ENCODE measurements at places on chromosomes 6 and 20.

DNA sequence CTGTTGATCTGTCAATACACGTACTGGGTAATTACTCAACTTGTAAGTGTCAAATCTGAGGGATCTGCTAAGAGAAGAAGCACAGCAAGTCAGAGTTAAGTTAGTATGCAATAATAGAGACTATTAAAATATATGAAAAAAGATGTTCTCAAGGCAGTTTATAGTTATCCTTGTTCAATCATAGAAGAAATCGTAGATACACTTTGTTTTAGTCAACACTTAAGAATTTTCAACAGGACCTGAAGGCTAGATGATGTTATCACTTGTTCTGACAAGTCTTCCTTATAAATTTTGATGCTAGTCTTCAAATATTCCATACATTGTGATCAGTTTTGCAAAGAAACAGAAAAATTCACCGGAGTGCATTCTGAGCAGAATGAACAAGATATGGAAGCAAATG lies 91.1 kb upstream of the KCNQ5 start:
- DNase-seq: no peak

- no peak for DNase-seq
Measured at GRCh38 chr6:57159127-57159526, 13.0 kb upstream of the BAG2 start.

GRCh38 chr20:60269573-60270162 lies 311.4 kb downstream of the CDH26 start:
- DNase-seq: no peak

DNA sequence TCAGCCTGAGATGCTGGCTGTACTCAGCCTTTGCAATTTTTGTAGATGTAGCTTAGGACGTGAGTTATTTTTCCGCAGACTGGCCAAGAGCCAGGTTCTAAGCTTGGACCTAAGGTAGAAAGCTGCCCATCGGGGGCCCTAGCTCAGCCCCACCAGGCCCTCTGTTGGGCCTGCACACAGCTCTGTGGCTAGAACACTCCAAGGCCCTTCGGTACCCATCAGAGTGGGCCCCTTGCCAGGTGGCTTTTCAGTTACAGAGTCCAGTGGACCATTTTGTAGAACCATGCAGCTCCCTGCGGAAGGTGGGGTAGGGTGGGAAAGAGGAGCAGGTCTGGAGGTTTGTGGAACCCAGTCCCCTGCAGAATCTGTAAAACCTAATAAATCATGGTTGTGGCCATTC lies 22.6 kb downstream of the UCKL1 start:
- no peak for DNase-seq

GRCh38 chr6:144678844-144679243 lies 393.7 kb downstream of the UTRN start:
- DNase-seq: no peak

- DNase-seq: no peak
Measured at GRCh38 chr6:157060440-157060952, 262.8 kb downstream of the TMEM242 start.

- DNase-seq: no peak
Measured at GRCh38 chr20:44167736-44168135, 19.3 kb downstream of the JPH2 start.

- DNase-seq: no peak
Measured at GRCh38 chr6:166950443-166950821, 5.9 kb downstream of the RNASET2 start.

DNA sequence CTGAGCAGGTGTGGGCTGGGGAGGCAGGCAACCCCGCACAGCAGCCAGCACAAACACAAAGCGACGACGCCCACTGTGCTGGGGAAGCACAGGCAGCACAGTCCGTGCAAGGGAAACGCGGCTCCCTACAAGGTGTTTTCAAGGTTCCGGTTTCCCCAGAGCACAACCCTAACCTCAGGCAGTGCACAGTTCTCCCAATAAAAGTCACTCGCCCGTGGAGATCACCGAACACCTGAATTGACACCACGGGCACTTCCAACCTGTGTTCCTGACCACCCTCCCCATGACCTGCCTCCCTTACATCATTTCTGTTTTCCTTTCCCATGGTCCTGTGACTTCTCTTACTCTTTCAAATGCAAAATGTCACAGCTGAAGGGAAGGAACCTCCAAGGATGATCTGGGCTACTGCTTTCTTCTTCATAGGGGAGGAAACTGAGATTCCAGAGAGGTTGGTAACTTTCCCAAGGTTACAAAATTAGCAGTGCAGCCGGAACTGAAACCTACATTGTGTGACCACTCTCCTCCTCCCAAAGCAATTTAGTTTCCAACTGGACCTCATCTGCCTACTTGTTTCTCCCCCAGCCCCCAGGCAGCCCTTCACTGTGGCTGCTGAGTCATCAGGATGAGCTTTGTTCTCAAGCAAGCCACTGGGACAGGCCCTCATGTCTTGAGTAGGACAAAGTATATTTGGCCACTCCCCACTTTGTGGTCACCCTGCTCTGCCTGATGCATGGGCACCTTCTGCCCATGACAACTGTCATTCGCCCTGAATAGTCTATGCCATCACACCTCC lies 125.3 kb downstream of the ATXN1 start:
- peak; percentile 88 for DNase-seq

DNA sequence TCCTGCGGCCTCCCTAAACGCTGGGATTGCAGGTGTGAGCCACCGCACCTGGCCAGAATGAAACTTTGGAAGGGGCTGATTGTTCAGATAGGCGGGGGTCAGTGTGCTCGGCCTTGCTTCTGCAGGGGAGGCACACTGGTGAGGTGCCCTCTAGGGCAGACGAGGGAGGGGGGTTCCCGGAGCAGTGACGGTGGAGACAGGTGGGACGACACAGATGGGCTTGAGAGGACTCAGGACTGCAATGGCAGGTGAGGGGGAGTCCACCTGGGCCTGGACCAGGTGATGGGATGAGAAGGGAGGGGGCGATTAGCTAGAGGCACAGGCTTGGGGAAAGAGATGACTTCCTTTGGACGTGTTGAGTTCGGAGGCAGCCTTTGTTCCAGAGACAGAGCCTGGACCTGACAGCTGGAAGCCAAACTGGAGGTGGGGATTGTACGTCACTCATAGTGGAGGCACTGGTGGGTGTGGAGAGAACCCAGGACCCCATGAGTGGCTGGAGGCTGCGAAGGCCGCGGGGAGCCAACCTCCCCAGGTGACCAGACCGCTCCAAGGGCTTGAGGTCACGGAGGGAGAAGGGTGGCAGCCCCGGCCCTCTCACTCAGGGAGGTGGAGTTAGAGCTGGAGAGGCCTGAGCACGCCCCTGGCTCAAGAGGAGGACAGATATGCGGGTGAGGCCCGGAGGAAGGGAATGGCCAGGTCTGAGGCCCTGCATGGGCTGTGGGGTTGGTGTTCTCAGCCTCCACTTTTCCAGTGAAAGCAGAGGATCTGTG lies 10.5 kb upstream of the MAP1LC3A start:
- DNase-seq: no peak

GRCh38 chr6:1837826-1838225 lies 228.1 kb downstream of the FOXC1 start:
- no peak for DNase-seq

DNA sequence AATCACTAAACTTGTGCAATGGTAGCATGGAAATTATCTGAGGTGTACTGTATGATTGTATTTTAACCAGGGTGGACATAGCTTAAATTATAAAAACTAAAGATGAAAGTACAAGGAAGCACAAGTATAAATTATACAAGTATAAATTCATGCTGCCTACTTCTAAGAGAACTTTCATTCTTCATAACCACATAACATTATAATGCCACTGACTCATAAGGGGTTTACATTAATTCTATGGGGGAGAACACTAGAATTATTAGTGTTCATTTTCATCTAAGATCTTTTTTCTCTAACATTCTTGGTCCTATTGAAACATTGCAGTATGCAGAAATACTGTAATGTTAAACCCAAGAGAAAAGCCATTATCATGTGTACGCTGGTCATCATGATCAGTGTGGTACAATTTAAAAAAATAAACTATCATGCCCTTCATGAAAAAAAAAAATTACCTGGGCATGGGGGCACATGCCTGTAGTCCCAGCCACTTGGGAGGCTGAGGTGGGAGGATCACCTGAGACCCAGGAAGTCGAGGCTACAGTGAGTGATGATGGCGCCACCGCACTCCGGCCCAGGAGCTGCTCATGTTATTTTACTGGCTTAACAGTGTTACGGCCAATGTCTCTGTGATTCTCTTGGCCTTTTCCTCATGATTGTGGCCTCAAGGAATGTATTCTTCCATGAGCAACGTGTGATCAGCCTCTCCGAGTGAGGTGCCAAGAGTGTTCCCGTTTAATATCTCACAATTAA lies 25.9 kb upstream of the AHCY start:
- DNase-seq: no peak

DNA sequence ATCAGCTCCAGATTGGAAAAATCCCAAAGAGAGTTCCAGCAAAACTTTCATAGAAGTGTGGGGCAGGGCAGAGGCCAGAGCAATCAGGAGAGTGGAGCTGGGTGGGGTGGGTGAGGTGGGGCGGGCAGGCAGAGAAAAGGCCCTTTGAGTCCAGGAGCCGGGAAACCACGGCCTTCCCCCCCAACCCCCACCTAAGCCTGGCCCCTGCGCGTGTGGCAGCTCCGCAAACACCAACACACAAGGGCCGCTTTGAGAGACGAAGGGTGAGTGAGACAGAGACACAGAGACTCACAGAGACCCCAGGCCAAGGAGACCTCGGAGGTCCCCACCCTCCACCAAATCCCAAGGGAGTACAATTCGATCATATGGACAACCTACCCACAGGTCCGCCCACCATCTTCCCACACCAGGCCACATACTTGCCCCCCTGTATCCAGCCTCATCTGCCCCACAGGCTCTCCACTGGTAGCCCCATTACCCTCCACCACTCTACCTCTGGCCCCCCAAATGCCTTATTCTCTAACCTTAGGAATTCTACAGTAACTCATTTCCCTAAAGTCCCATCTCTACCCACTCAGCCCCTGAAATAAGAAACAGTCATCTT lies 1.7 kb downstream of the COL11A2 start:
- no peak for DNase-seq

GRCh38 chr6:52635049-52635577 lies 35.8 kb upstream of the TMEM14A start:
- no peak for DNase-seq

GRCh38 chr20:41142919-41143318 lies 5.6 kb downstream of the PLCG1 start:
- no peak for DNase-seq

DNA sequence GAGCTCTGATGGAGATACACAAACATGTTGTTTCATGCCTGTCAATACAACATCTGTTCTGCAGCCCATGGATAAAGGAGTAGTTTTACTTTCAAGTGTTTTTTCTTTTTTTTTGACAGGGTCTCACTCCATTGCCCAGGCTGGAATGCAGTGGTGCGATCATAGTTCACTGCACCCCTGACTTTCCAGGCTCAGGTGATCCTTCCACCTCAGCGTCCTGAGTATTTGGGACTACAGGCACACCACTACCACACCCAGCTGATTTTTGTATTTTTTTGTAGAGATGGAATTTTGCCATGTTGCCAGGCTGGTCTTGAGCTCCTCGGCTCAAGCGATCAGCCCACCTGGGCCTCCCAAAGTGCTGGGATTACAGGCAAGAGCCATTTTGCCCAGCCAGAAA lies 97.0 kb downstream of the SMAP1 start:
- no peak for DNase-seq

GRCh38 chr6:68635706-68636513 lies 828 bp downstream of the ADGRB3 start:
- DNase-seq: peak; percentile 23

GRCh38 chr20:39222101-39222500 lies 260.0 kb downstream of the DHX35 start:
- no peak for DNase-seq

DNA sequence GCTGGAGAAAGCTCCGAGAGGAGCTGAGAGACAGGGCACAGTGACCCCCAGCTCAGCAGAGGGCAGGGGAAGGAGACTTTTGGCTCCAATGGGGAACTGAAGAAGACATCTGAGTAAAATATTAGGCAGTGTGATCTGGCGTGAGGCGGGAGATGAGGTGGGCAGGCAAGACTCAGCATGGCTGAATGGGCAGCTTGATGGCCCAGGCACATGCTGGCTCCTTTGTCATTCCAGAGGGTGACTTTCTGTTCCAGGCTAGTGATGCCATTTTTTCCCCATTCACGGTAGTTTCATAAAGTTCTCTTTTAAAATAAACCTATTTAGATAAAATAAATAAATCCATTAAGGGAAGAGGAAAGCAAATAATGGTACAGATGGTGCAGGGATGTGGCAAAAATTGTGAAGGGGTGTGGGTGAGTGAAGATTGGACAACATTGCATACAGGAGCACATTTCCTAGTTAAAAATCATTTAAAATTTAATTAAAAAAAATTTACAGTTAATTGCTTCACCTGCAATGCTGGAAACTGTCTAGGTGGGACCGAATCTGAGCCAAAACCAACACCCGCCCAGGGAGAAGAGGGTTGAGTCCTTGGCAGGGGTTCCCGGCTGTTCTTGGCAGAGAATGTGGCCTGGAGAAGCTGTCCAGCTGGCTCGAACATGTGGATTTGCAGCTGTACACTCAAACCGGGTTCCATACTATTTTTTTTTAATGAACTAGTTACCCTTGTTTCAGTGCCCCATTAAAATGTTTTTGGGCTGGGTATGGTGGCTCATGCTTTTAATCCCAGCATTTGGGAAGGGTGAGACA lies 41.7 kb upstream of the PRELID3B start:
- no peak for DNase-seq

DNA sequence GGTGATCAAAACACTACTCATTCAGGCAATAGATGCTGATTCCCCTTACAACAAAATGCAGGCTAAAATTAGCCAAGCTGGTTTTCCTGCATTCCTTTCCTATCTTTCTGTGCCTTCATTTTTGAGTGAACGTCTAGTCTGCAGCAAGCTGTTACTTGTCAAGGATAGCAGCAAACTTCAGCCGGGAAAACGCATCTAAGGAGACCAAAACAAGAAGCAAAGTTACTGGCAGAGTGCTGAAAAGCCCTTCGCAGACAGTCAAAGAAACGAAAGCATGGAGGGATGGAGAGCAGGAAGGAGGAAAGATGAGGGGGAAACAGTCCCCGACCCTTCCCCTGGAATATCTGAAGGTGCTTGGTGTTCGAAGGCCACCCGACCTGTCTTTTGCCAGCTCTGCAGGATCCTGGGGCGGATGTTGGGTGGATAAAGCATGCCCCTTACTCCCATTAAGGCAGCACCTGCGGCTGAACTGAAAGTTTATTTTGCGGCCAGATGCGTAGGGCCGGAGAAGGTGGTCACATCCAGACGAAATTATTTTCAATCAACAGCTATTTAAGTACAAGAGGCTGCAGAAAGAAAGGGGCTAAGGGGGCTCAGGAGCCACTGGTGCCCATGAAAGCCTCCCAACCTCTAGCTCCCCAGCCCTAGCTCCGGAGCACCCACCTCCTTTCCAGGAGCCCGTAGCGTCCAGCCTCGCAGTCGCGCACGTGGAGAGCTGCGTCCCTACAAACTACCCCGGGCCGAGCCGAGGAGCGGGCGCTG lies 538 bp downstream of the FERMT1 start:
- peak; percentile 65 for DNase-seq

DNA sequence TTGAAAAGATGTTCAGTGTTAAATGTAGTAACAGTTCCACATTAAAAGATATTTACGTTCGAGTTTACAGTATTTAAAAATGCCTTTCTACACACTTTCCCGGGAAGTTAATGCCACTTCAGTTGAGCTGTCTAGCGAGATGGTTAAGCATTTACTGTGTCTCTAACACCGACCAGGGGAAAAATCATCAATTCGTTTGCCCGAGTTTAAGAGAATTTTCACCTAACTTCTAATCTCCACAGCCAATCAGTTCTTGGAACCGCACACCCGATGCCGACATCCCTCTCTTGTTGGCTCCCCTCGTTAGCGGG lies 58.2 kb downstream of the FAM217A start:
- DNase-seq: no peak
